Effector memory CD4-positive, alpha-beta T cell (primary cell): ENCODE measurements at places on chromosomes 11 and 22.
A peak's percentile ranks its signal among the peaks of the same experiment; 100 is the strongest.

GRCh38 chr11:70696076-70696475 lies 297.7 kb downstream of the CTTN start:
- DNase-seq, result no peak

DNA sequence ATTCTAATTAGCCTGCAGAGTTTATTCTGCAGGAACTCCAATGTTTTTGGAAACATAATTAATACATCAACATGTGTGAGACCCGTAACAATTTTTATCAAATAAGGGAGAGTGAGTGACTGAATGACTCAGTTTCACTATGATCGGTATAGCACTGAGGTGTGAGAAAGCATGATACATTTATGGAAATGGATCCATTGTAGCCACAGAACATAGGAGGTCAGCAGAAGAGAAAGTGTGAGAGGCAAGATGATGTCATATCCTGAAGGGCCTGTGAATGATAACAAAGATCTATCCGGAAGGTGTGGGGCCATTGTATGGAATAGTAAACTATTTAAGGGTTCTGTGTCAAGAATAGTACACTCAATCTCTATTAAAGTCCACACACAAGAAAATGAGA lies 1406.1 kb upstream of the TENM4 start:
- DNase-seq, result no peak

- DNase-seq, result no peak
Observed at GRCh38 chr11:72908032-72908676, 93.9 kb downstream of the ATG16L2 start.

GRCh38 chr22:32827049-32827602 lies 25.6 kb downstream of the TIMP3 start:
- no peak for DNase-seq

- DNase-seq, result peak; percentile 98
Observed at GRCh38 chr11:71787098-71787823, 45.7 kb upstream of the DEFB108B start.

GRCh38 chr22:43994006-43994405 lies 30.1 kb upstream of the PARVB start:
- DNase-seq, result no peak

- no peak for DNase-seq
Observed at GRCh38 chr11:97461044-97461880, 1071.4 kb downstream of the JRKL start.

- no peak for DNase-seq
Observed at GRCh38 chr11:1854132-1854948, 1.5 kb downstream of the LSP1 start.

- DNase-seq, result no peak
Observed at GRCh38 chr11:49952091-49952490, at the start of gene OR4C13. TSS of gene OR4C13 (plus strand) at chr11:49952391. CDS start at chr11:49952423, 32 bp downstream.

DNA sequence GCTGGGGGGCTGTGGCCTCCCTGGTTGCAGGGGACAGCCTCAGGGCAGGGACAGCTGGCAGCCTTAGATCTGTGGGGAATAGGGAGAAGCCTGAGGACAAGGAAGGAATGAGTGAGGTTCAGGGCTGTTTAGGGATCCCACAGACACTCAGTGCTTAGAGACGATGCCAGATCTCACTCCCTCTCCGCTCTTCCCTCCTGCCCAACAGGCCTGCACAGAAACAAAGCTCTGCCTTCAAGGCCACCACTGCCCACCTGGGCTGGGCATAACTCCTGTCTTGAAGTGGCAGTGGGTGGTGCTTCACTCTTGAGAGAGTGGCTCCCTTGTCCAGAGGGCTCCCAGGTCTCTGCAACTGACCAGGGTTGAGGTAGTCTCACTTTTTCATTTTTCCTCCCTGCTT lies 13.1 kb upstream of the CENATAC start:
- DNase-seq, result no peak

GRCh38 chr11:64146036-64146955 lies 19.6 kb downstream of the MACROD1 start:
- DNase-seq, result peak; percentile 31

- no peak for DNase-seq
Observed at GRCh38 chr11:133243832-133244231, 288.5 kb downstream of the OPCML start.

DNA sequence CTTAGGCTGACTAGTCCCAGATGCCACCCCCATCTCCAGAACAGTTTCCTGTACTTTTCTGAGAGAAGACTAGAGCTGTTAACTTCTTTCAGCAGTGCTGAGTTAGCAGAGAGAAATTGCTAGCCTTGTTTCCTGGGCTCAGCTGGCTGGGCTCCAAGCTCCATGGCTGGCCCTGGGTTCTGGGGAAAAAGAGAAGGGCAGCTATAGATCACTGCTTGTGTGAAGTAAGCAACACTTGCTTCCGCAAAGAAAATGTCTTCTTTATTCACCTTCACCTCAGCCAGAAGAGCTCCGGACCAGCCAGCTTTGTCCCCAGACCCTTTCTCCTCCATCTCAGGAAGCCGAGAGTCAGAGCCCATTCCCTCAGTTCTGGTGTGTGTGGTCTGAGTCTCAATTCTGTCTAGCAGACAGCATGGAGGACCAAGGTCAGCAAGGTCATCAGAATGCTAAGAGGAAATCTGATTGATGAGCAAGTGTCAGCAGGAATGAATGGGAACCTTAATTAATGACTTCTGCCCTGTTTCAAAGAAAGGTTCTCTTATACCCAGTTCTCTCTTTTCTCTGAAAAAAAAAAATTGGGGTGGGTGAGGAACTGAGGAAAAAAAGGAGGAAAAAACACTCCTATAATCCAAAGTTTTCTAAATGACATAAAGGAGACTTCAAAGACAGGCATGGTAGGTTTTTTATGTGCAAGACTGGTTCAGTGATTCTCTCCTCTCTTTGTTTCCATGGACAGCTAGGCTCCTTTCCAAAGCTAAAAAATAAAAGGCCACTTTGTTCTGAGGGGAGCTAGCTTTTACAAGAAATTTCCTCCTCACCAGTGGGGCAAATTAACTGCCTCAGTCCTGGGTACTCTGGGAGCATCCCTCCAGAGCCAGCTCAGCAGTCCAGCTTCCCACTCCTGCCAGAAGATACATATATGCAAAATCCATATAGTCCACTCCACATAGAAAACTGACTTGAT lies 63.6 kb upstream of the FAM181B start:
- no peak for DNase-seq

- DNase-seq, result no peak
Observed at GRCh38 chr22:24165673-24166072, 15.6 kb upstream of the SUSD2 start.

GRCh38 chr11:66631883-66632282 lies 6.6 kb upstream of the RBM4 start:
- DNase-seq, result no peak

DNA sequence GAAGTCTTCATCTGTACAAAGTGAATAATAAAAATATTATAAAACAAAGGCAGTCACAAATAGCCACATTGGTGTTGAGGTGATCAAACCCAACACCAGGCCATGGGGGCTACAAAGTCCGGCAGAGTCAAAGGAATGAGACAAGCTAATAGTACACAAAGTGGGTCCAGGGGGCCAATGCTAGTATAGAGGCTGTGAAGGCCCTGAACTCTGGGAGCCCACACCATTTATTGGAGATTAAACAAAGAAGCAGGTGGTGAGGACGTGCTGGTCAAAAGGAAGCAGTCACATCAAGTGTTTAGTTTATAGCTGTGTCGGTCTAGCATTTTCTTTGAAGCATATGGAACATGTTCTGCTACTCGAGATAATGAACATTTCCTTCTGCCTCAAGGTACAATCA lies 58.6 kb upstream of the CCT8L2 start:
- DNase-seq, result no peak

DNA sequence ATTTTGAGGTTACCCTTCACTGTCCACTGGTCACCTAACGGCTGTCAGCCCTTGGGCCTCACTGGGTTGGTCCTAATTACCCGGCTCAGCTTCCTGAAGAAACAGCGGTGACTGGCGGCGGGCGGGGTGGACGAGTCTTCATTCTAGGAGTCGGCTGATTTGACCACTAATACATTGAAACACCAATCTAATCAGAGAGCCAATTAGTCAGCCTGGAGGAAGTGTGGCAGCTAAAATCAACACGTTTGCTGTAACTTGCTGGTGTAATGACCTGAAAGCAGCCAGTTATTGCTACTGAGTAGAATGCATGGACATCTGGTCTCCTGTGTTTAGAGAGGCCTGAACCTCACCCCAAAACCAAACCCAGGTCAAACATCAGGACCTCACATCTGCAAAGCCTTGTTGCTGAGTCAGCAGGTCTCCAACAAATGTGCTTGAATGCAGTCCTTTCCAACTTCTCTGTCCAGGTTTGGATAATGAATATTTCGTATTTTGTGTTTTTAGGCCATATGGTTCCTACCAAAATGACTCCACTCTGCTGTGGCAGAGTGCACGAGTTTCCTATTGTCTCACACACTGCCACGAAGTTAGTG lies 496.4 kb downstream of the BRD1 start:
- no peak for DNase-seq

DNA sequence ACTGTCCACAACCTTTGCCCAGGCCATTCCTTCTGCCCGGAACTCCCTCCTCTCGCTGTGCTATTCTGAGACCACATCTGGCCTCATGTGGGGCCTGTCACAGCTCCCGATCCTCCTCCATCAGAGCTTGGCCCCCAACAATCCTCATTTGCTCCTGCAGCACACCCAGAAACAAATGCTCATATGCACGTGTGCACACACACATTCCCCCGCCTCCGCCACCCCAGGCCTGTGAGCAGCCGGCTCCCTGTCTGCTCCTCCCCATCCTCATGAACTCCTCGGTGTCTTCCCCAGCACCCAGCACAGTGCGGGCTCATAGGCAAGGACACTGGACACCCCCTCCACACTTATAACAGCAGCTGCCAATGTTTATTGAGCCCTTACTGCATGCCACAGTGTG lies 29.7 kb upstream of the PICK1 start:
- DNase-seq, result no peak

GRCh38 chr22:19599004-19599403 lies 74.8 kb upstream of the CLDN5 start:
- no peak for DNase-seq

- no peak for DNase-seq
Observed at GRCh38 chr11:11057472-11057854, 199.6 kb upstream of the ZBED5 start.
